Lung (tissue), 17 donors: ENCODE measurements at places on chromosomes 3 and 15.

DNA sequence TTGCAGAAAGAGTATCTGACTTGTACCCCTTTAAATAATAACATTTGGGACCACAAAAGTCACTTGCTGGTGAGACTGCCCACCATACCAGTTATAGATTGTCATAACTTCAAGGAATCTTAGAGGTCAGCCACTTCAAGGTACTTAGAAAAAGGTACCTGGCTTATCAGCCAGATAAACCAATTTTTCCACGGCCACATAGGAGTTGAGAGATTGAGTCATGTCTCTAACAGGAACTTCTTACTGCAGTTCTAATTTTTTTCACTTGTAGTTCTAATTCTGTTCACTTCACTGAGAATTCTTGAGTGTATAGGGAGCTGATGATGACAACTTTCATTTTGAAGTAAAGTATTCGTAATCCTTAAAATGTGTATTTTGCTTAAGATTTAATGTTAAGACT is 317.1 kb upstream of the CBLB start:
- no peak for DNase-seq

GRCh38 chr15:91227117-91227516 is 127.1 kb downstream of the SV2B start:
- no peak for DNase-seq

GRCh38 chr3:44041726-44042125 is 200.0 kb upstream of the TOPAZ1 start:
- no peak for DNase-seq

DNA sequence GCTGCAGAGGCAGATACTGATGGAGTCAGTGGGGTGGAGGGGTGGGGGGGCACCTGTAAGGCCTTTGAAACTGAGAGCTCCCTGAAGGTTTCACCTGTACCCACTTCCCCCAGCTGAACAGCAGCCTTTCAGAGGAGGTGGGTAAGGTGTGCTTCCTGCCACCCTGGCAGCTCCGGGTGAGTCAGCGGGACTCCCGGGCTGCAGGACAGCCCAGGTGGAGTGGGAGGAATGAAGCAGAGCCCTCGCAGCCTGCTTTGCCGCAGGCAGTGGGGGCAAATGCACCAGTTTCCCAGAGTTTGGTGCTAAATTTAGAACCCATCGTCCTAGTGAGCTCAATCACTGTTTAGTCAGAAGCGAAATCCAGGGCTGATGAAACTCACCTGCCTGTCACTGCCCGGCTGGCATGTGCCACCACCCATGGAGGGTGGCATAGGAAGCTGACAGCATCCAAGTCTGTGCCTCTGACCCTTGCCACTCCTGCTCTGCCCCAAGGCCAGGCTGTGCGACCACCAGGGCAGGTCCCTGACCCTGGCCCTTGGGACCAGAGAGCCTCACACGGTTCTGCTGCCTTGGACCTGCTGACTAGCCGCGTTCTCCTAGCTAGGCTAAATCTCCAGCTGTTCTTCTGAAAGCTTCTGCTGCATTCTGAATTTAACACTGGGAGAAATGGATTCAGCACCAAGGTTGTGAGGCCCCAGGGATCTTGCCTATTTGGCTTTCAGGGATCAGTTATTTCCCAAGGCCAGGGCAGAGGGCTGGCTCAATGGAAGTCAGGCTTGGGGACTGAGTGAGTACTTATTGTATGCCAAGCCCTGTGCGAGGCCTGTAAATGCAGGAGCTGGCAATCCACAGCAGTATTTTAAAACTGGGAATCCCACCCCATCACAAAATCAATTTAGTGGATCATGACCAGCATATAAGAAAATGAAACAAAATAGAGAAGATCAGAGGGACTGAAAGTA is 67.3 kb upstream of the RASGRF1 start:
- DNase-seq, result no peak
